NCI-H510A treated with DMSO at 0.1 percent for 48 hours (cell line): ENCODE measurements at places on chromosomes 2 and 18.

GRCh38 chr2:47025969-47026610 lies 110.5 kb upstream of the MCFD2 start:
- no peak for DNase-seq

DNA sequence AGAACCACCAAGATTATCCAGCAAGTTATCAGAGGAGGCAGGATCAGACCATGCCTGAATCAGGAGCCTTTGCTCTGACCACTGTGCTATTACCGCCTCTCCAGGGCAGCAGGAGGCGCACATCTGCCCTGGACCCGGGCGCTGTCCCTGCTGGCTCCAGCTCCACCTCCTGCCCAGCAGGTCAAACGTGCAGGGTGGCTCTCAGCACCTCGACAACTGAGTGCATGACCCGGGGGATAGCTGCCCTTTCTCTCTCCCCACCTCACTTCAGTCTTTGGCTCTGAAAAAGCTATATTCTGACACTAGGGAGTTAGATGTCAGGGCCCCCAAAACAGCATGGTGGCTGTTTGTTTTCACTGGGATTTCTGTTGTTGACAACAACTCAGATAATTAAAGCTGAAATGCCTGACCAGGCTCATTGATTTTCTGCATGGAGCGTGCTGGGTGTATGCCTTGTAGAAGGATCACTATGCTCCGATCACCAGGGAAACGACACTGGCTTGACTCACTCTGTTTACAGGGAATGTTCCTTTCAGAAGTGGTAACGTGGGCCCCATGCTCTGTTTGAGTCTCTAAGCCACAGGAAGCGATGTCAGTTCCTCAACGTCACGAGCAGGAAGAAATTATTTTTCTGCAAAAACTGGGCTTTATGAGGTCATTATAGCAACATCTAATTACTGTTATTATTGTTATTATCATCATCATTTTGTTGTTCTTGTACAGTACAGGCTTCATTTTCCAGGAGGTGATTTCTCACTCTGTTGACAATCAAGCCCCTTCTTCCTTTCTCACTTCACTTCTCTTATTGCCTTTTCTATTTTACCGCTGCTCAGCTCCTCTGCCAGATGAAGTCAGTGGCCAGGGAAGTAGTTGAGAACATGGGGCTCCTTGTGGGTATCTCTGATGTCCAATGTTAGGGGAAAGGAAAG lies 125.6 kb downstream of the PLB1 start:
- DNase-seq: peak; percentile 70

DNA sequence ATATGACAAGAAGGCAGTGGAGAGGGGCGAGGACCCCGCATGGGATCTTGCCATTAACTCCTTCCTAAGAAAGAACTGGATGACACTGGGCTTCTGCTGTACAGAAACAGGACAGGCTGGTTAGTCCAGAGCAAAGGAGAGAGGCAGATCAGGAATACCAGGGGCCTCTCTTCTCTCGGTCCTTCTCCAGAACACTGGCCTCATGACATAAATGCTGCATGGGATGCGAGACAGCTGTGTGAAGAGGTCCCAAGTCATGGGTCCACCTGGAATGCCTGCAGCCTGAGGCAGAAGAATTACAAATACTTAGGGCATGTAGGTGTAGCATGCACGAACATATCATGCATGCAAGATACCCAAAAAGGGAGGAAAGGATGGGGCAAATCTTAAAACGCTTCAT lies 9.1 kb downstream of the MBOAT2 start:
- DNase-seq: no peak

DNA sequence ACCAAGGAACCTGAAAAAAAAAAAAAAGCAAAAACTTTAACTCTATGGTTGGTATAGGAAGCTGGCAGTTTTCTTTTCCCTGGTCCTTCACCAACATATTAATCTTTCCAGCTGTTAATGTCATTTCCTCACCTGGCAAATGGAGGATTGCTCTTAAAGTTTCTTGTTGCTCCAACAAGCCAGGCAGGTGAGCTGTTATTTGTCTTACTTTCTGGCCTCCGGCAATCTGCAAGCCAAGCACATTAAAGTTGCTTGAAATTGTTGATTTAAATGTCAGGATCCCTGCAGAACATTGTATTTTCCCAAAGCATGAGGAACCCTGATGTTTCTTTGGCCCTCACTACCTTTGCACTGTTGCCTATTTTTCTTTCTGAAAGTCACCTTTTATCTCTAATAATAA lies 664.9 kb downstream of the METTL4 start:
- no peak for DNase-seq

GRCh38 chr2:241228860-241229516 lies 40.5 kb downstream of the ANO7 start:
- no peak for DNase-seq

DNA sequence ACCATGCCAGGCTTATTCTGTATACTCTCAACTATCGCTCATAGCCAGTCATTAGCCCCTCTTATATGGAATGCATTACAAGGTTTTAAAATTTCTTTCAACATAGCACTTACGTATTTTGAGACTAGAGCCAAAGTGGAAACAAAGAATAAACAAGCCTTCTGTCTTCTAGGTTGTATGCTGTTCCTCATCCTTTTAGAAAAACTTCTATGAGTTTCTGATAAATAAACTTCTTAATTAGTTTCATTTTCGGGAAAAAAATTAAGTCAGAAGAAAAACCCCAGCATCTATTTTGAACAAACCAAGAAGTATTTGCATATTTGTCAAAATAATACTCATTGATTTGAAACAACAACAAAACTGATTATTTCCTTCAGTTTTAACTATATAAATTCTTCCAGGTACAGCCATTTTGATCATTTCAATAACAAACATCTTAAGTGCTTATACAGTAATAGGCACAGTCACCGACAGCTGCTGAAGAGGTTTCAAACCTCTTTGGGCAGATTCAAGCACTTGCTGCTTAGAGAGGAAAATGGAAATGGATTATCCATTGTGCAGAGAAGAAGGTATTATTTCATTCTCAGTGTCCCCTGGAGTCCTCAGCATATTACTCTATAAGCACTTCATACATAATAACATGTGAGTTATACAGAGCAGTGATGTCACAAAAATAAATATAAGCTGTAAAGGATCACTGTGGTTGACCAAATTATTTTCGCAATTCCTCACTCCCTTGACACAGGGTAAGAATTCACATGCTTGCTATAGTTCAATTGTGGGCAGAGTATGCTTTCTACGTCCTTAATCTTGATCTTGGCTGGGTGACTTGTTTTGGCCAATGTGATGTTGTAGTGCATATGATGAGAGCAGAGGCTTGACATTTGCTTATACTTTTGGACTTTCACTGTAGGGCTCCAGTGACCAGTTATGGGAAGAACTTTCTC lies 833.8 kb downstream of the TRIB2 start:
- peak; percentile 39 for DNase-seq

GRCh38 chr18:41576643-41577042 lies 378.4 kb upstream of the PIK3C3 start:
- no peak for DNase-seq

- DNase-seq: peak; percentile 61
These were observed 629.4 kb downstream of the TSN start for GRCh38 chr2:122384768-122385333.

DNA sequence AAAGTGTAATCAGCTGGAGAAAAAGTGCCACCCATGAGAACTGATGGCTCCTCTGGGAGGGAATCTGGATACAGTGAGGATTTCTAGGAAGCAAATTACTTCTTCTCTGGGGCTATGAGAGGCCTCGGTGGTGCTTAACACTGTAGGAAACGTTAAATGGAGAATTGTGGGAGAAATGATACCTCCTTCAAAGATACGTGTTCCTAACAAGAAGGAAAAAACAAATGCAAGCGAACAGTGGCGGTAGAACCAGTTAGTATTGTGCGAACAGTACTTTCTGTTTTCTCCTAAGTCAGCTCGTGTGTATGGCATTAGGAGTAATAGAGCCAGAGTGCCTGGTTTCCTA lies 587 bp upstream of the MTIF2 start:
- no peak for DNase-seq

- no peak for DNase-seq
These were observed 25.3 kb upstream of the RFX8 start for GRCh38 chr2:101500180-101500579.

DNA sequence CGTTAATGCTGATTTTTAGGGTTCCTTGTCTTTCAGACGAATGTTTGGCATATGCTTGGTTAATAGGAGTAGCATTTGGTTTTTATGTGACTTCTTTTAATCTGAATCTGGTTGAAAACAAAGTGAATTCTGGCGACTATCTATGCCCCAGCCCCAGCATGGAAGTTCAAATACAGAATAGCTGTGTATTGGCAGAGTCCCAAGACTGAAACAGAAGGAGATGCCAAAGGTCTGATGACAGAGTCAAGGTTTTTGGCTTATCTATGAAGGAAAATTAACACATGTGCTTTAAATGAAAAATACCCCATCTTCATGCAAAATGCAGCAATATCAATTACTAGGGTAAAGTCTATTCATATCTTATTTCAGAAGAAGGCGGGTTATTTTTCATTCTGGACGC lies 734.8 kb upstream of the NXPH2 start:
- DNase-seq: no peak

DNA sequence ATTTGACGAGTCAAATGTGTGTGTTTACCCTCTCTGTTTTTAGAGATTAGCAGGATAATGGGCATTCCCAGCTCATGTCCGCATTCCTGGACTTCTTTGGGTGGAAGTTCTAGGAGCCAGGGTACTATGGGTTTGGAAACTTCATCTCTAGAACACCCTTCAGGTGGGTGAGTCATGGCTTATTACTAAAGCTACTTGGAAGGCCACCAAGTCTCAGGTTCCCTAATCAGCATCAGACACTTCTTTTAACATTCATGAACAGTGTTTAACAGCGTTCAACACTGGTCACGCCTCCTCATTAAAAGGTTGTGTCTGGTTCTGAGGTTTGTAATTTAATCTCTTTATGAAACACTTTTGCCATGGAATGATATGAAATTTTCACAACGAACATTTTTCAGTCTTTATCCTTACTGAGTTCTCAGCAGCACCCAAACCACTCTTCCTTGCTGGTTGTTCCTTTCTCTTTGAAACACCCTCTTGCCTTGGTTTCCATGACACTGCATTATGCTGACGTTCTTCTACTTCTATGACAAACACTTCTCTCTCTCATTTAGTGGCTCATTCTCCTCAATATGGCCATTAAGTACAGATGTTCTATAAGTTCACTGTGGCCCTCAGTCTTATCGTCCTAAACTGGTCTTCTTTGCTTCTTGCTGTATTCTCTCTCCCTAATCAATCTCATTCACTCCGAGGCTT lies 49.3 kb downstream of the MMADHC start:
- no peak for DNase-seq

- no peak for DNase-seq
These were observed 65.7 kb downstream of the CAPN13 start for GRCh38 chr2:30741576-30741975.

DNA sequence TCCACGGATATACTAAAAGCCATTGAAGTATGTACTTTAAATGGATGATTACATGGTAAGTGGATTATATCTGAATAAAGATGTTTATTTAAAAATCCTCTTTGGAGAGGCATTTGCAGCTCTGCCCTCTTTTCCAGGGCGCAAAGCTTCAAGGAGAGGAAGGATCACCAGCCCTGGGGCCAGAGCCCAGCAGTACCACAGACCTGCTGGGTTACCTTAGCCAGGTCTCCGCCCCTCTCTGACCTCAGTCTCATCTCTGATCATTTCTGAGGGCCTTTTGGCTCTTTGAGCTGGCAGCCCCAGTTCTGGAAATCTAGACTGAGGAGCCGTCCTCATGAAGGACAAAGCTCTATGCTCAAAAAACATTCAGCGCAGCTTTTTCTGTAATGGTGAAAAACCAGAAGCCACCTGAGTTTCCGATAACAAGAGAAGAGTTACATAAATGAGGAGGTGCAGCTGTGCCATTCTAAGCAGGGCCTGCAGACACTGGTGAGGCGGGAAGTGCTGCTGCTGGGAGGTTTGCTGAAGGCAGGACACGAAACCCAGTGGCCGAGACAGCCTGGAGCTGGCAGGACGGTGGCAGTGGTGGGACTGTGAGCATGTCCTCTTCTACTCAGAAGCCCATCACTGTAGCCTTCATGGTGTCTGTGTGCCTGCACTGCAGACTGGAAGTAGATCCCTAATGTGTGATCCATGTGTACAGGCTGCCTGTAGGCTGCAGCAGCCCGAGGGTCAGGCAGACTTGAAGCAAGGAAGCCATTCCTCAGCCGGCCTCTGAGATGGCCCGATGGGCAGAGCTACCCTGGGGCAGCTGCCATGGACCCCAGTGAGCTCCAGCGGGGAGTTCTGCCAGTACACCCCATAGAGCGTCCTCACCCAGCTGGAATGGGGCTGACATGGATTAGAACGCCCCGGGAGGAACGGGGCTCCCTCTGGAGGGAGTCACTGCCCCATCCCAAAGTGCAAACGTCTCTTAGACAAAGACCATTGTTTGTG lies 27.7 kb downstream of the ADRA2B start:
- DNase-seq: no peak

DNA sequence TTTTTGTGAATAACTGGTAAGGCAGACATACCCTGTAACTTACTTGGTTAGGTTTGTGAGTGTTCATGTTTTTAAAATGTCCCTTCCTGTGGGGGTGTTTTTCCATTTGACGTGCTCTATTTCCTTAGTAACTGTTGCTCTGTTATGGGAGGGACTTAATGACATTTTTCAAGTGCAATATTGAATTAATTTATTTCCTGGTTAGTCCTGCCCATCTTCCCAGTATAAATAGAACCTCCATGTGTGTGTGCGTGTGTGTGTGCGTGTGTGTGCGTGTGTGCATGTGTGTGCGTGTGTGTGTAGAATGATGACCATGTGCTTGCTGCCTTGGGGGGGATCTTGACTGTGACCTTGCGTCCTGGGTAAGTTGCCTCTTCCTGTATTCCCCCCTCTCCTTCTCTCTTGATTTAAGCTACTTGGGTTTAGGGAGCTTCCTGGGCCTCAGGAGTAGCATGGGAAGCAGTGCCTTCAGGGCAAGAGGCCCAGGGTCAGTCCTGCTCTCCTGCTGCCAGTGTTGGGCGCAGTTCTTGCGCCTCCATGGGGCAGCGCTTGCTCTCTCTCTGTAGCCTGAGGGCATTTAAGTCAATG lies 163.9 kb downstream of the LDLRAD4 start:
- DNase-seq: peak; percentile 66

GRCh38 chr2:4020649-4021048 lies 317.3 kb downstream of the DCDC2C start:
- DNase-seq: peak; percentile 69

- no peak for DNase-seq
These were observed 70.4 kb downstream of the LRRFIP1 start for GRCh38 chr2:237697586-237698357.

GRCh38 chr2:102335871-102336366 lies 19.7 kb upstream of the IL18R1 start:
- no peak for DNase-seq

DNA sequence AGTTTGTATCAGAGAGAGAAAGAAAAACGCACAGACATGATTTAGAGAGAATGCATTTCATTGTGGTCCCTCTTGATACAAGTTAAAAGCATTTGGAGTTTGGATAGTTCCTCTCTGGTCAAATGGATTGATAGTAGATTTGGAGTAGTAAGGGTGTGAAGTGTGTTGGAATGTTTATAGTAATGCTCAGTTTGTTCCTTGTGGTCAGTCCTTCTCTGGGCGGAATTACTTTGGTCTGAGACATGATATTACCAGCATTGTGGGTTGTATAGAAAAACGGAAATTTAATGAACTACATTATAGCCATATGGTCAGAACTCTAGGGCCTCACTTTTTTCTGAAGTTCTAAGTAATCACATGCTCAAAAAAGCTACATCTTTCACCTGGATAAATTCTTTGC lies 178.9 kb downstream of the AGAP1 start:
- no peak for DNase-seq
